ENCODE measurements at places on chromosomes 5 and 9.

DNA sequence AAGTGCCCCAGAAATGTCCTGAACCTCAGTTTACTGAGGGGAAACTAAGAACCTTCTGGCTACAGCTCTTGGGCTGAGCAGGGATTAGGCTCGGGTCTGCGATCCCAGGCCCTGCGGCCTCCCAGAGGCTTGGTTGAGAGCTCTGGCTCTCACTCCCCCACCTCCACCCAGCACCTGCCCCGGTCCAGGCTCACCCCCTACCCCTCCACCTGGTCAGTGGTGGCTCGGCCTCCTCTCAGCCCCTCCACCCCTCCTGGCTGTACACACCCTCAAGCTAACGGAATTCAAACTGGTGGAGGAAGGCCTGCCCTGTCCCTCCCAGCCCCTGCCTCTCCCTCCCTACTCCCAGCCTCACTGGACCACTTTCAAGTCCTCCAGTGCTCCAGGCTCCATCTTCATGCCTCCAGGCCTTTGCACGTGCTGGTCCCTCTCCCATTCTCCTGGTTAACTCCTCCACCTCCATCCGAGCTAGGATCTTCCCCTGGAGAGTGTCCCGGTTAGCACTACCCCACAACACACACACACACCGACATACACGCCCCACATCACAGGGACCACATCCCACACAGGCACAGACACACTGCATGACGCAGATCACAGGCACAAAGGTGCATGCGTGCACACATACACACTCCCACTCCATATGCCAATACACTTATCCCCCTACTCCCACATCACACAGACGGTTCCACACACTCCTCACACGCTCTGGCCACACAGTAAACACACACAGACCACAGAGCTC is 130.9 kb downstream of the C9orf50 start:
- no peak for DNase-seq

DNA sequence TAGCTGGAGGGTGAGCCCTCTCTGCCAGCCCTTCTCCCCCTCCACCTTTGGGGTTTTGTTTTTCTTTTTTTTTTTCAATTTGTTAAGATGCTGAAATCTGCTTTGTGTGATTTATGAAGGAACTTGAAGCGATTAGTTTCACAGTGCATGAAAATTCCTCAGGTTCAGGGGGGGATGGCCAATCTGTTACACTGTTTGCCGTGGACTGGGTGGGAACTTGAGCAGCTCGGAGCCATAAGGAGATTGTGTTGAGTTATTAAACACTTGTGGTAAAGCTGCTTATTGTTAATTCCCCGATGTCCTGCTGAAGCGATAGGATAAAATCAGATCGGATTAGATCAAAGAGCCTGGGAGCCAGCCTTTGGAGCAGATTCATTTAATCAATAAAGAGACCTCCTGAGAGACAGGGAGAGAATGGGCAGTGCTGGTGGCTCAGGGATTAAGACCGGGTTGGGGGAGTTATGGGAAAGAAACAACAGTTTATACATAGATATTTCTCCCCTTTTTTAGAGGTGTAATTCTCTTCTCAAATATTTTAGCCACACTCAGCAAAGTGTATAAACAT is 105.8 kb upstream of the SPATA31D4 start:
- no peak for DNase-seq

GRCh38 chr5:15808577-15808976 is 308.6 kb downstream of the FBXL7 start:
- DNase-seq, result no peak

GRCh38 chr5:100668511-100668910 is 133.3 kb downstream of the FAM174A start:
- DNase-seq, result no peak

DNA sequence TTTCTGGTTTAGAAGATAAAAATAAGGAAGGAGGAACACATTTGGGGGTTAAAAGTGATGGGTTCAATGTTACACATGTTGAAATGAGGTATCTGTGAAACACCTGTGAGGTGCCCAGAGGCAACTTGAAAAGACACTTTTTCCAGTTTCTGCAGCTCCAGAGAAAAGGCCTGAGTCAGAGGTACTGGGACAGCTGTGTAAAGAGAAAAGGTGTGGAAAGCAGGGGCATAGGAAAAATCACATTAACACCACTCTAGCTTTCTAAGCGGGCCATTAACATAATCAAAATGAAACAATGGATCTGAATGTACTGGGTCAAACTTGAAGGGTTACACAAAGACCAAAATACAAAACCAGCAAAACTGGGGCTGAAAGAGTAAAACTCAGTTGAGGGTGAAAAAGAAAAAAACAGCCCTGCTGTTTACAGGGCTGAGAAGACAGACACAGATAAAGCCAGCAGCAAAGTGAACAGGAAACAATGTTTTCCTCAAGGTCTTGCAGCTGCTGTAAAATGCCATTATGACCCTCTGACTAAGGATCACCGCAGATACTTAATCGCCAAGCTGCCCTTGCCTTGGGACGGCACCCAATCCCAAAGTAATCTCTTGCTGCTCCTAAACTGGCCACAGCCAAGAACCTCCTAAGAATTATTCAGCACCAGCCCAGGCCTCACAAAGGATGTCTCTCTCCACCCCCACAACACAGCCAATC is 104.7 kb downstream of the DROSHA start:
- no peak for DNase-seq

Data from MM.1S (cell line).